ENCODE measurements at places on chromosomes 11 and 22.
A peak's percentile ranks its signal among the peaks of the same experiment; 100 is the strongest.

DNA sequence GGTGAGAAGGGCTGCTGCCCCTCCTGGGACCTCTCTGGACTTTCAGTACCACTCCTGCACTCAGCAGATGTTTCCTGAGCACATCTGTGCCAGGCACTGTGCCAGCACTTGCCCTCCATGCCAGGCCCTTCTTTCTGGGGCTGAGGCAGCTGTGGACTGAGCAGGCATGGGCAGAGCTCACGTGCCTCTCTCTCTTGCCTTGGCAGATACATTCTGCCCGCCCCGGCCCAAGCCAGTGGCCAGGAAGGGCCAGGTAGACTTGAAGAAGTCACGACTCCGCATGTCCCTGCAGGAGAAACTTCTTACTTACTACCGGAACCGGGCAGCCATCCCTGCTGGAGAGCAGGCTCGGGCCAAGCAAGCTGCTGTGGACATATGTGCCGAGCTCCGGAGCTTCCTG, 8.3 kb upstream of the ATF4 start:
- no peak for DNase-seq

DNA sequence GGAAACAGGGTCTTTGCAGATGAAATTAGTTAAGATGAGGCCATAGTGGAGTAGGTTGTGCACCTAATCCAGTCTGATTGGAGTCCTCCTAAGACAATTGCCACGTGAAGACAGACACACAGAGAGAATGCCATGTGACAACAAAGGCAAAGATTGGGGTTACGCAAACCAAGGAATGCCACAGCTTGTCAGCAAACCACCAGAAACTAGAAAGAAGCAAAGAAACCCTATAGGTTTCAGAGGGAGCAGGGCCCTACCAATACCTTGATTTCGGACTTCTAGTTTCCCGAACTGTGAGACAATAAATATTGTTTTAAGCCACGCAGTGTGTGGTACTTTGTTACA, 8.2 kb upstream of the LAYN start:
- no peak for DNase-seq

DNA sequence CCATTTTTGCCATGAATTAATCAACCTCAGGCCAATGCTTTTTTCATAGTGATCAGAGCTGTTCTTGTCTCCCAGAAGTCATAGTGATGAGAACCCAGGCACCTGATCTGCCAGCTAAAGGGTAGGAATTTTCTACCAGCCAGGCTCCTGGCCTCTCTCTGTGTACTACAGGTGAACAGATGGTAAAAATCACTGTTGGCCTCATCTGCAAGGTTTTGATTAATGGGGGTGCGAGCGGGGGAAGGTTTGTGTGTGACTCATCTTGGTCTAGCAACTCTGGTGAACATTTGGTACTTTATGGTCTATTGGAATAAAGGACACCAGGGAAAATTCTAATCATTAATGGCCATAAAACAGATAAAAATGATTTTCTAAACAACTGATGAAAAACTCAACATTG, 14.4 kb upstream of the APOL4 start:
- no peak for DNase-seq

DNA sequence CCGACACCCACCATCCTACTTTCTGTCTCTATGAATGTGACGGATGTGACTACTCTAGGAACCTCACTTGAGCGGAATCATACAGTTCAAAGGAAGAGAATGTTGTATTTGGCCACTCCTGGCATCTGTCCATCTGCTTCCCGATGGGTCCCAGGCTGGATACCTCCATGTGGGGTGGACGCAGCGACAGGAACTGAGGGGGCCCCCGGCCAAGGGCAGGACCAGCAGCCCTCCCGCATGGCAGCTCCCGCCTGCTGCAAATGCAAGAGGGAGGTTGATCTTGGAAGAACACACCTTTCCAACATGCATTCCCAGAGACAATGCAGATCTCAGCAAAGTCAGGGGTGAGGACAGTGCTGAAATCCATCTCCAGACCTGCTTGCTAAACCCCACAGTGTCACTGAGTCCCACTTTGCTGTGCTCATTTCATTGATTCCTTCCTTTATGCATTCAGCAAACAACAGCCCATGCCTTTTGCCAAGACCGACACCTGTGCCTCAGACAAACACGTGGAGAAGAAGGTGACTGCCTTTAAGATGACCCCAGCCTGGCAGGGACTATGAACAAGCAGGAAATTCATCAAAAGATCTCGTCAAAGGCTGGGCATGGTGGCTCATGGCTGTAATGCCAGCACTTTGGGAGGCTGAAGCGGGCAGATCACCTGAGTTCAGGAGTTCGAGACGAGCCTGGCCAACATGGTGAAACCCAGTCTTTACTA, 246.2 kb downstream of the CTTN start:
- DNase-seq = no peak

GRCh38 chr11:13214276-13214675, 63.3 kb upstream of the BMAL1 start:
- no peak for DNase-seq

GRCh38 chr11:56783448-56784041, 35.0 kb upstream of the OR9G4 start:
- DNase-seq = peak; percentile 40

GRCh38 chr22:43136255-43136654, 6.9 kb downstream of the MCAT start:
- peak; percentile 21 for DNase-seq

- DNase-seq = peak; percentile 91
Measured at GRCh38 chr11:57568330-57568766, 876 bp upstream of the UBE2L6 start.

- no peak for DNase-seq
Measured at GRCh38 chr22:26648528-26649388, 8.6 kb upstream of the MIAT start.

GRCh38 chr11:83809274-83809673, 523.1 kb upstream of the CCDC90B start:
- no peak for DNase-seq

DNA sequence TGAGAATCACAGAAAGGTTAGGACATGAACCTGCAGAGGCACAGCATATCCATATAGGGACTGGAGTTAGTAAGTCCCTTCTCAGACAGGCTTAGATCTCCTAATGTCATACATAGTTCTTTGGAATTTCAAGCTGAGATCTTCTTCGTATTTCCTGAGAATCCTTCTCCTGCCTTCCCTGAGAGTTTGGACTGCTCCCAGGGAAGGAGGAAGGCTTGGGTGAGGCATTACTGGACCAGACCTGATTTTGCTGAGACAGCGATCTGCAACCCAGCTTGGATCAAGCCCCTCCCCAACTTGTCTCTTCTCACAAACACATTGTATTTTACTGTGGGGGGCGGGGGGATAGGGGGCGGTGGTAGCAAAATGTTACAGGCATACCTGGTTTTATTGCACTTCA, 108.5 kb downstream of the TSPAN18 start:
- DNase-seq = no peak

- peak; percentile 26 for DNase-seq
Measured at GRCh38 chr11:20278727-20279126, 84.8 kb upstream of the HTATIP2 start.

DNA sequence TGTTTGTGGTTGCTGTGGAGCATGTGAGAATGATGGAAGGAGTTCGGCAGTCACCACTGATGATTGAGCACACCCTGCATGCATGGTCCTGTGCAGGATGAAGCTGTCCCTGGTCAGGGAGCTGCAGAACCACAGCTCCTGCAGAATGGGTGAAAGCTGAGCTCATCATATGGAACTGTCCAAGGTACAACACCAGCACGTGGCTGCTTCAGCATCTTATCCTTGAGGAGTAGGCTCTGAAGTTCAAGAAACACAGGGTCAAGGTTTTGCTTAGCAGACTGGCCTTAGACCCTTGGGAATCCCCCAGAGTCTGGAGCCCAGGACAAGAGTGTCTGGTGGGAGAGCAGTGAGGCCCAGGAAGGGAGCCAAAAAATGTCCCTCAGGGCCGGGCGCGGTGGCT, 182.4 kb upstream of the LARGE1 start:
- DNase-seq = no peak

DNA sequence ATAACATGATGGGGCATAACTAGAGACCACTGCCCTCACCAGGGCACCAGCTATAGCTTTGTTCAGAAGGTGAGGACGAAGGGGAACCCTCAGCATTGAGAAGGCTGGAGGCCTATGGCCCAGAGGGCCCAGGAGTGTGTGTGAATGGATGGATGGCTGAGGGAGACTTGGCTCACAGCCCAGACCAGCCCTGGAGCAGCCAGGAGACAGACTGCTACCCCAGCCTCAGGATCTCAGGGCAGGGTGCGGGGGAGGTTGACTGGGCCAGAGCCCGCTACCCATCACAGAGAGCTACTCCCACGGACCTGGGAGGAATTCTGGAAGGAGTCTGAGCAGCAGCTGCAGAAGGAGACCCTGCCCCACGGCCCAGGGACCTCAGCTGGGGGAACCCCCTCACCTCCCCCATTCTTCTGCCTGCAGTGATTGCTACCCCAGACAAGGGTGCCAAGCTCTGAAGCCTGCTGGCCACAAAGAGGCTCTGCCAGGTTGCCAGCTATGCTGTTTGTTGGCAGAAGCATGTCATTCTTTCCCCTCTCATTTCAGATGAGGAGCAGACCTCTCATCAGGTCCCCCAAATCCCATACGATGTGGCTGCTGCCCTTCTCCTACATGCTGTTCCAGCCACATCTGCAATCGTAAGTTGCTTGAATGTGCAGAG, 5.4 kb upstream of the CSDC2 start:
- DNase-seq = no peak

DNA sequence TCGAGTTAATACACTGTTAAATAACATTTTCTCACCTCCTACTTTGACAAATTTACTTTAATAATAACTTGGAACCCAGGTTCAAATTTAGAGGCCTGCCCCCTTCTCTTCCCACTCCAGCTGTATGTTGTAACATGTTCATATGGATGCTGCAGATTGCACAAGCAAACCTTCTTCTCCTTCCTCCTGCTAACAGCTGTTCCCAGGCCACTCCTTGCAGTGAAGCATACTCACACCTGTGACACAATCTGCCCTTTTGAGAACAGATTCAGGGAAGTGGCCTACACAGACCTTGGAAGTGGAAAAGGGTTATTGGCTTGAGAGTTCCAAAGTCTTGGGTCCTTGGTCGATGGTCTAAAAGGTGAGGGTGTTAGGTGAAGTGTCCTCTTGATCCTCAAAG, 131.9 kb downstream of the TEAD1 start:
- no peak for DNase-seq

DNA sequence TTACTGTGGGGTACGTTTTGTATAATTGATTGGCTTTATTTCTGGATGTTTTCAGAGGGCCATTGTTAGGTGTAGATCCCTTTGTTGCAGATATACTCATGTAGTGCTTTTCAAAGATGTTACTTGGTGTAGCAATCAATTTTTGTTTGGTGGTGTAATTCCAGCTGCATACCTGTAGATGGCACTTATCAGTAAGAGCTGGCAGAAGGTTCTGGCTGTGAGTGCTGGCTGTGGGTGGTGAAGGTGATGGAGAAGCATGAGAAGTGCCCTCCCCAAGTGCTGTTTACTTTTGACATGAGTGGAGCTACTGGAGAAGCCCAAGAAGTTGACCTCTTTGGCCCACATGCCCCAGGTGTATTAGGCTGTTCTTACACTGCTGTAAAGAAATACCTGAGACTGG, 1074.9 kb downstream of the FAM181B start:
- peak; percentile 10 for DNase-seq

GRCh38 chr22:45098056-45098455, 65.7 kb upstream of the NUP50 start:
- no peak for DNase-seq

DNA sequence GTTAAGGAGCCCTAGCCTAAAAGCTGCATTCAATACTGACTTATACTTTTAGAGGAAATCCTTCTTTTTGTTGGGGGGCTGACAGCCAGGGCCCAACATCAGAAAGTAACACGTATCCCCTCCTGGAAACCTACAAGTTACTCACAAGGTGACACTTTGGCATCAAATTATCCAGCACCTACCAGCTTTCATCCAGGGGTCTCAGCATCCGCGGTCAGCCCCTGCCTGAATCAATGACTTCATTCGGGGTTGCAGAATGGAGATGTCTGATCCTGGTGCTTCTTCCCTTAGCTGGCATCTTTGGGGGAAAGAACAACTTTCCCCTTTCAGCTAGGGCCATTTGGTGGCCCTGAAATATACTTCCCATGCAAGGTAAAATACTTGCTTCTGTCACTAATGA, 5.3 kb upstream of the NAP1L4 start:
- DNase-seq = no peak

GRCh38 chr11:118996926-118997626, 862 bp upstream of the CENATAC start:
- peak; percentile 43 for DNase-seq

GRCh38 chr11:86335131-86335767, 33.2 kb downstream of the HIKESHI start:
- no peak for DNase-seq

DNA sequence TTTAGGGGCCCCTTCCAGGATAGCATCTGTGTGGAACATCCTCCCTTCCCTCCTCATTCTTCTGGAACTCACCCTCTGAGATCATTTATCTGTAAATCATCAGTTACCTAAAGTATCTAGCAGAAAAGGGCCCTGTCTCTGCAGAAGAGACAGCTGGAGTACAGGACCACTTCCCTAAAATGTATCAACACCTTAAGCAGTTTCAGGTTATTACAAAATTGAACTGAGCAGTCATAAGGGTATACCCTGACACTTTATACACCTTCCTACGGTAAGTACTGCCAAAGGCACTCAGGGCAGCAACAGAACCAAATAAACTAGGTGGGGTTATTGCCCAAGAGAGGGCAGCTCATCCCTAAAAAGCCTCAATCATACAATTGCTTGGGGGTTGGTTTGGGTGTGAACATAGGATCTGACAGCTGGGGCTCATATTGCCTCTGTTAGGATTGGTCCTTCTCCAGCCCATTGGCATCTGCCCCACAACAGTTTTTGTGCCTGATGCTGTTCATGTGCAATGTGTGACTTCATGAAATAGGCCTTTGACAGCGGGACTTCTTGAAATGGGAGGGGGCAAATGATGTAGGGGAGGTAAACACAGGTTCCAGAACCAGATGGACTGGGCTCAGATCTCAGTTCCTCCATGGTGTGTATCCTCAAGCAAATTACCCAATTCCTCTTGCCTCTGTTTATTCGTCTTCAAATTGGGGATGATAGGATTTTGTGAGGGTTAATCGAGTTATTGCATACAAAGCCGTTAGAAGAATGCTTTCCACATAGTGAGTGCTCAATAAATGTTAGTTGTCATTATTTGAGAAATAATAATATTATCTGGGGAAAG, 2.9 kb downstream of the POU2AF3 start:
- DNase-seq = no peak

GRCh38 chr22:47884200-47884599, 1121.8 kb downstream of the TBC1D22A start:
- DNase-seq = no peak

GRCh38 chr22:33028234-33028633, 29.9 kb downstream of the SYN3 start:
- no peak for DNase-seq

DNA sequence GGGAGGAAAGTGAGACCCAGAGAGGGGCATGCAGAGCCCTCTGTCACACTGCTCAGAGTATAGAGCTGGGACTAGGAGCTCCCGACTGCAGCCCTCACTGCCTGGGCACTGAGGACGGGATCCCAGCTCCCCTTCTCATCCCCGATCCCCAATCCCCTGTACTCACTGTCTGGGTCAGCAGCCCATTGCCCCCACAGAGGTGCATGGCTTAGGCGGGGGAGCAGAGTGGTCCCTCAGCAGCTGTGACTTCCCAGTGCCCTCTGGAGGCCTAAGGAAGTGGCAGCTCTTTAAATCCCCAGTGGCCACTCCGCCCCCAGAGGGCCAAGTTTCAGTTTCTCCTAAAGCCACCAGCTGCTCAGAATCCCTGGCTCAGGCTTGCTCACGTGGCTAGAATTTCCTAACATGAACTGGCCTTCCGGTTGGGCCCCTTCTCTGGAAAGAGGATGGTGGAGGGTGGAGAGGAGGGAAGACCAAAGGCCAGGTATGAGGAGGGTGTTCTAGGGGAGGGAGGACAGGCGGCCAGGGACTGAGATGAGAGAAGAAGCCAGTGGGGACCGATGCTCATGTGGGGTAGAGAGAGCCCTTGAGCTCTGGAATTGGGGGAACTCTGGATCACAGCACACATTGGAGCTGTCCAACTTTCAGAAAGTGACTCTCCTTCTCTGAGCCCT, at the start of gene BATF2:
Gene BATF2 (minus strand): TSS at position 262 of the 671 bp plus-strand sequence. CDS start 57 bp downstream, at position 205.
- peak; percentile 67 for DNase-seq

All from HAP-1 (cell line).